ENCODE measurements at places on chromosomes 7 and 10.

GRCh38 chr7:92809760-92810573, 26.4 kb downstream of the CDK6 start:
- peak; percentile 76 for DNase-seq

DNA sequence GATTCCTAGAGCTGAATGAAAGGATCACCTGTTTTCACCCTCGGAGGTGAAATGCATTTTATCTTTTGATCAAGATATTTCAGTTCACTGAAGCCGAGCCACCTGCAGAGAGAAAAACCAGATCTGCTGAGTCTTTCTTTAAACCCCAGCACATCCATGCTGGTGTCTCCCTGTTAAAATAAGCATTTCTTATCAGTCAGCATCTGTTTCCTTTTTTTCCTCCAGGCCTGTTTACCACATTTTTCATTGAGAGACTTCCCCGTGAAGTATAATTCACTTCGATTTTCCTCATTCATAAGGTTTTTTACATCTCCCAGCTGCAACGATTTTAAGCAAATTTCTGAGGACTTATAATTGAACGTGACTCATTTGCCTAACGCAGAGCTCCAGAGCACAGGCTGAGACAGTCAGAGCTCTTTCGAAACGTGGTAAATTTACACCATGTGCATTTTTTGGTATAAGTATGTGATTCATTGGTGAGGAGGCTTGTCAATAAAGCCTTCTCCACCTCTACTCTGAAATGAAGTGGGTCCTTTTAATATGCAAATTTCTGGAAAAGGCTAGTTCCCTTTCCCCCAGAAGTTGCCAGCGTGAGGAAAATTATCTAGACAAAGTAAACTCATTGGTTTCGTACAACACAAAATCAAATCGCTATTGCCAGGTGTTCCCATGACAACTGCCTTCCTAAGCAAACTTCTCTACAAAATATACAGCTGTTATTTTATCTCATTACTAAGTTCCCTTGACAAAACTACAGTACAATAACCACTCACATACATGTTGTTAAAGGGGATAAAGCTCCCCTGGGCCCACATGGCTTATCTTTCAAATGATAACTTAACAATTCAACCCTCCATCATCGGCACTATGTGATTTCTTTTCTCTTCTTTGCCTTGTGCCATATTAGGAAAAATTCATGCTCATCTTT, 374.8 kb upstream of the AKR1E2 start:
- no peak for DNase-seq

DNA sequence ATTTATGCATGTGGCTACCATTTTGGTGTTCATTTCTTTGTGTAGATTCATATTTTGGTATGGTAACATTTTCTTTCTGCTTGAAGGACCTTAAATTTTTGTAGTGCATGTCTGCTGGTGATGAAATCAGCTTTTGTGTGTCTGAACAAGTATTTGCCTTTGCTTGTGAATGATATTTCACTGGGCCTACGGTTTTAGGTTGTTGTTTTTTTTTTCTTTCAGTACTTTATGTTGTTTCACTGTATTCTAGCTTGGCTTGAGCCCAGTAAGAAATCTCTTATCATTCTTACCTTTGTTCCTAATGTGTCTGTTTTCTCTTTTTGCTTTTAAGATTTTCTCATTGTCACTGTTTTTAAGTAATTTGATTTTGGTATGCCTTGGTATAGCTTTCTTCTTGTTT, 31.9 kb downstream of the SAMD8 start:
- no peak for DNase-seq

- DNase-seq, result no peak
Measured at GRCh38 chr10:34615770-34616169, 199.3 kb downstream of the PARD3 start.

DNA sequence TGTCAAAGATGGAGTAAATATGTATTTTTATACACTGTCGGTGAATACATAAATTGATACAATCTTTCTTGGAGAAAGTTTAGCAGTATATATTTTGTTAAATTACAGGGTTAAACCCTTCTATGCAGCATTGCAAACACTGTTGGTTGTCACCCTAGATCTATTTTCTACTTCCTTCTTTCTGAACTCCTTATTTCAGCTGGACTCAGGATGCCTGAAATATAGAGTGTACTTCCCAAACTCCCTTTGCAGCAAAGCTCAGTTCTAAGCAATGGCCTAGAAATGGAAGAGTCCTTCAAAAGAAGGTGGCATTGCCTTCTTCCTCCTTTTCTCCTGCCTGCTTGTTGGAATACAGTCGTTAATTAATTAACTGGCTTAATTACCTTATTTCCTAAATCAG, 20.6 kb downstream of the CUBN start:
- DNase-seq, result no peak

GRCh38 chr10:123942114-123942861, 50.7 kb upstream of the CPXM2 start:
- DNase-seq, result no peak

DNA sequence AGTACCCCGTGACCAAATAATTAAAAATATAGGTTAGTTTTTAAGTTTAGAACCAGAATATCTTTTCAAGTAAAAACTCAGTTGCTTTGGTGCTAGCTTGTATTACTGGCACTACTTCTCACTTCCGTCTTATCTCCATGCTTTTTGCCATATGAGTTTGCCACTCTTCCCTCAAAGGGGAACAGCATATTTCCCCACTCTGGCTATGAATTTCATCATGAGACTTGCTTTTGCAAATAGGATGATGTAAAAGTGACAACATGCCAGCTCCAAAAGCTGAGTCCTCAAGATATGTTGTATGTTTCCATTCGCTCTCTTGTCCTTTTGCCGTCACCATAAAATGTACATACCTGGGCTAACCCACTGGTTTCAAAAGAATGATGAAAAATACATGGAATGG, 178.1 kb upstream of the SEMA3A start:
- DNase-seq, result no peak

GRCh38 chr7:94656925-94657731, 1.2 kb upstream of the SGCE start:
- no peak for DNase-seq

DNA sequence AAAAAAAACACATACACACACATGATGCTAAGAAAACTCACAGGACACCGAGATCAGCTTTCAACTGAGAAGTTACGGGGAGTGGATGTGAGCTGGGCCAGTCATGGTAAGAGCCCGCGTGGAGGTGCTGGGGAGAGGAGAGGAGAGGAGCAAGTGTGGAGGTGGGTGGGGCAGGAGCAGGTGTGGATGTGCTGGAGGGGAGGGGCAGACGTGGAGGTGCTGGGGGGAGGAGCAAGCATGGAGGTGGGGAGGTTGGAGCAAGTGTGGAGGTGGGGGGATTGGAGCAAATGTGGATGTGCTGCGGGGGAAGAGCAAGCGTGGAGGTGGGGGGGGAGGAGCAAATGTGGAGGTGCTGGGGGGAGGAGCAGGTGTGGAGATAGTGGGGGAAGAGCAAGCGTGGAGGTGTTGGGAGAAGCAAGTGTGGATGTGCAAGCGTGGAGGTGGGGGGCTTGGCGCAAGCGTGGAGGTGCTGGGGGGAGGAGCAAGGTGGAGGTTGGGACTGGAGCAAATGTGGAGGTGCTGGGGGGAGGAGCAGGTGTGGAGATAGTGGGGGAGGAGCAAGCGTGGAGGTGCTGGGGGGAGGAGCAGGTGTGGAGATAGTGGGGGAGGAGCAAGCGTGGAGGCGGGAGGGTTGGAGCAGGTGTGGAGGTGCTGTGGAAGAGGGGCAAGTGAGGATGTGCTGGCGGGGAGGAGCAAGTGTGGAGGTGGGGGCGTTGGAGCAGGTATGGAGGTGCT, 24.5 kb upstream of the NCAPG2 start:
- no peak for DNase-seq

- DNase-seq, result no peak
Measured at GRCh38 chr7:129388333-129389098, 45.7 kb upstream of the STRIP2 start.

GRCh38 chr10:105239311-105240219, 598.5 kb downstream of the SORCS3 start:
- DNase-seq, result no peak

- no peak for DNase-seq
Measured at GRCh38 chr7:157523371-157523765, 186.6 kb downstream of the DNAJB6 start.

- no peak for DNase-seq
Measured at GRCh38 chr7:102096706-102097427, 189.8 kb upstream of the SH2B2 start.

GRCh38 chr7:87375662-87376435, 30.4 kb downstream of the CROT start:
- DNase-seq, result no peak

- DNase-seq, result no peak
Measured at GRCh38 chr10:62136931-62137330, 131.7 kb downstream of the RTKN2 start.

- peak; percentile 55 for DNase-seq
Measured at GRCh38 chr10:69048103-69048502, 39.8 kb upstream of the SRGN start.

GRCh38 chr10:11528286-11528685, 83.2 kb downstream of the USP6NL start:
- DNase-seq, result no peak

DNA sequence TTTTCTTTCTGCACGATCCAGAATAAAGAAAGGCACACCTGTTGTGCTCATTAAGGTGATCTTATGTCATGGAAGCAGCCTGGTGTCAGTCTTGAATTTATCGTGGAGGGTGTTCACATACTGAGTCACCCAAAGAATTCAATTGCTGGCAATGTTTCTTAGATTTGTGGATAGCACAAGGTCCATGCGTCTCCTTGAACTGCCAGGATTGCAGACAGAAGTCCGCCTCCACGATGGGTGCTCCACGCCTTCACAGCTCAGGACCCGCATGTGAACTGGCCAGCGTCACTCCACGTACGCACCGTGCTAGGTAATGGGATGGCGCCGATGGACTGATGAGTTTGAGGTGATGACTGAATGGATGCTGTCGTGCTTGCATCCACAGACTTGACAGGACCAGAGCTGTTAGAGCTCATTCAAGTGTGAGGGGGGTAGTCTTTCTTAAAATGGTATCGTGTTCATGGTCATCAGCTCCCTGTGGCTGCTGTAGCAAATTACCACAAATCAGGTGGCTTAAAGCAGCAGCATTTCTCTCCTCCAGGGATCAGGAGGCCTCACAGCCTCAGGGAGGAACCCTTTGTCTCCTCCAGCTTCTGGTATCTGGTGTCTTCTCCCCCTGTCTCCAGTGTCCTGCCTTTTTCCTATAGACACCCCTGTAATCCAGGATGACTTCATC, 65.4 kb upstream of the DNAJB6 start:
- no peak for DNase-seq

DNA sequence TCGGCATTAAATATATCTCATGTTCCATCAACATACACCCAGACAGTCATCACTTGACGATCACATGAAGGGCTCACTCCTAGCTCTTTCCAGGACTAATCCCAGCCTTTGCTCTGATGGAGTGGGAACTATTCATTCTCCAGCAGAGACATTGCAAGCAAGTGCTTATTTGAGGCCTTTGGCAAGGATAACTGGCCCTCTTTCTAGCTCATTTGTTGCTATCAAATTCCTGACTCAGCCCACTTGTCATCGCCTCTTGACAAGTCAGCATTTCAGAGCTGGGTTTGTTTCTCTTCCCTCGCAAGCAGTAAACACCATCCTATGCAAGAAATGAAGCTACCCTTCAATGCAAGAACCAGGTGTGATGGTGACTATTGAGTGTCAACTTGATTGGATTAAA, 1165.7 kb upstream of the AUTS2 start:
- DNase-seq, result no peak

DNA sequence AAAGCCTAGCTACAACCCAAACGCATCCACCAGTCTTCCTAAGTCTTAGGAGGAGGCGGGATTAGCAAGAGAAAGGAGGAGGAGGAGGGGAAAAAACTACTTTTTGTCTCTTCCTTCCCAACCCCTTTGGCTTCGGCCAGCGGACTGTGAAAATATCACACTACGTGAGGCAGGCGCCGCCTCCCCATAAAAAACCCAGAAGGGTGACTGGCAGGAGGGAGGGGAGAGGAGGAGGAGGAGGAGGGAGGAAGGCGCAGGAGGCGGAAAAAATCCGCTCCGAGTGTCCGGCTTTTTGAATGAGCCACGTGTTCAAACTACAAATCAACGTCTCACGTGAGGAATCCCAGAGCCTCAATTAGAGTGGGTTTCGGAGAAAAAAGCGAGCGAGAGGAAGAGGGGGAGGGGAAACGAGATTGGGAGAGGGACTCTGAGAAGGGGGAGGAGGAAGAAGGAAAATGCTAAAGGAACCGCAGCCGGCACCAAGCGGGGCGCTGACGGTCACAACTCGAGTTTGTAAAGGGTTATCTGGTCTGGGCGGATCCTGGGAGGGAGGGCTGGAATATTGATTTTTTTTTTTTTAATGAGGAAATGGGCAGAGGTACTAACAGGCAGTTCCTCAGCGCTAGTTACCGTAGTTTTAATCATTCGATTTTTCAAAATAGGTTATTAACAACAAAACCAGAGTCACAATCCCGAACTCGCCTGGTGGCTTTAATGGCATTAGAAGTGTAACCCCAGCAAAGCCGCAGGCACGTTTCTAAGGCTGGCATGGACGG, at the start of gene IGF2BP3:
Gene IGF2BP3, minus strand, starts transcription at position 162 of the 776 bp plus-strand sequence. CDS start 381 bp downstream, outside the sequence.
- peak; percentile 96 for DNase-seq

- DNase-seq, result no peak
Measured at GRCh38 chr10:31930856-31931255, 2.2 kb upstream of the ARHGAP12 start.

GRCh38 chr10:43748560-43748959, 99.9 kb upstream of the ZNF32 start:
- DNase-seq, result no peak

DNA sequence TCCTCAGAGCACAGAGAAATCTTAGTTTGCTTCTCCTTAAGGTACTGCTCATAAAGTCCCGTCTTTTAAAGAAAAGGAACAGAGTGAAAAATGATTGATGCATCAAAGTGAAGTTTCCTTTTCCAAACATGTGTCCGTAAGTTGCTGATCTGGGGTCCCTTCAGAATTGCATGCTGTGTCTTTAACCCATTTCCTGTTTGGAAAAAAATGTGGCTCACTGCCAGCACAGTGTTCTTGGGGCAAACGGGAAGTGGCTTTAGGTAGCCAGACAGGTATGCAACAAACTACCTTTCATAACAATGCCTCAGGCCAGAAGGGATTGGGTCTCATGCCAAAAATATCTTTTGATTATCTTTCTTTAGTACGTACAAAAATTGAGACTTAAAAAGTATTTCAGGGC, 50.9 kb downstream of the TFAM start:
- DNase-seq, result no peak

GRCh38 chr7:13321316-13321715, 633.9 kb downstream of the ARL4A start:
- DNase-seq, result no peak

DNA sequence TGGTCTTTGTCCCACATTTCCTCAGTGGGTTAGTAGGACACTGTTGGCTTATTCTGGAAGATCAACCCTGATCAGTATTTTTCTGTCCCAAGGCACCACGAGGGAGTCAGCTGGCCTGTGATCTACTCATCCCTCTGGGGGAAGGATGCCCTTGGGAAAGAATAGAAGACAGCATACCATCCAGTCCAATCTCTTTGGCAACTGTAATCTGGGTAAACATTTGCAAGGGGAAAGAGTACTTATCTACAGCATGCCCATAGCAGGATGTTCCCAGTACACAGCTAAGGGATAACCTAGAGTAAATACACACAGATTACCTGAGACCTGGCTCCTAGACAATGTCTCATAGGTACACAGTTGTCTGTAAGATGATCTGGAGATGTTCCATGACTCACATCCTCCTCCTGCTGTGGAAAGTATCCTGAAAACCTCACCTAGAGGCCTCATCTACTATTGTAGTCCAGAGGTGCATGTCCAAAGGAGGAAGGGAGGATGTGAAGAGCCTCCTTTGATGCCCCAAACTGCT, 134.3 kb upstream of the VWC2 start:
- no peak for DNase-seq

- peak; percentile 23 for DNase-seq
Measured at GRCh38 chr7:55887821-55888247, 578 bp downstream of the ZNF713 start.
